Activated naive CD4-positive, alpha-beta T cell treated with Interleukin-2 at 50 U/mL for 16 hours (primary cell): ENCODE measurements at places on chromosomes 7 and 10.
A peak's percentile ranks its signal among the peaks of the same experiment; 100 is the strongest.

DNA sequence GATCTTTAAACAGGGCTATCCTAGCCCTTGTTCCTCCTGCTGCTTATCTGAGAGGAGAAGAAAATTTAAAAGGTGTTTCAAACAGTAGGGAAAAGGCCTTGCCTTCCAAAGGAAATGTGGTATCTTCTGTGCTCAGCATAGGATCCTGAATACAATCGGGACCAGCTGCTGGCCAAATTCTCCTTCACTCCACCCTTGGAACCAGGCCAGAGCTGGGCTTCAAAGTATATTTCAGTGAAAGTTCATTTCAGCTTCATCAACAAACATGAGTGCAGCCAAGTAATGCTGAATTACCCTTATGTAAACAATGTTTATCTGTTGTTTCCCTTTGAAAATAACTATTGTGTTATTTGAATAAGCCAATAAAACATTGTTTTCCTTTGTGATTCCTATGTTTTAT lies 146.5 kb upstream of the MEOX2 start:
- no peak for DNase-seq

DNA sequence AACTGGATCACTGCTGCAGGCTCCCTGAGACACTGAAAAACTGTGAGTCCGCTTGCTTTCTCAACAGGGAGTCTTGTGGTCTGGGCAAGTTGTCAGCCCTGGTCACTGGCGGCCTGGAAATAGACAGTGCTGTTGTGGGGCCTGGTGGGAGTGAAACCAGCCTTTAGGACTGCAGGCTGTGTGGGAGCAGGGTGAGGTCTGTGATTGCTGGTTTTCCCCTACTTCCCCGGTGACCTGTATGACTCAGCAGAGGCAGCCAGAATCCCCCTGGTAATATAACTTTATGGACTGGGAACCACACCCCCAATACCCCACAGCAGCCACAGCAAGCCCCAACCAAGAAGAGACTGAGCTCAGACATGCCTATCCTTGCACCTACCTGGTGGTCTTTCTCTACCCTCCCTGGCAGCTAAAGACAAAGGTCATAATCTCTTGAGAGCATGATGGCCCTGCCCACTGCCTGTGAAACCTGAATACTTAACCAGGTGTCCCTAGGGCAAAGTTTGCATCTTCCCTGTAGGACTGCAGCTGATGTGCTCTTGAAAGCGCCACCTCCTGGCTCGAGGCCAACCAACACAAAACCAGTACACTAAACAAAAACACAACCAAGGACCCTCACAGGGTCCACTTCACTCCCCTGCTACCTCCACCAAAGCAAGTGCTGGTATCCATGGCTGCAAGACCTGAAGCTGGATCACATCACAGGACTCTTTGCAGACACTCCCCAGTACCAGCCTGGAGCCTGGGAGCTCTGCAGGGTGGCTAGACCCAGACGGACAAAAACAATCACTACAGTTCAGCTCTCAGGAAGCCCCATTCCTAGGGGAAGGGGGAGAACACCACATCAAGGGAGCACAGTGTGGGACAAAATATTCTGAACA lies 7.2 kb upstream of the ADAM22 start:
- DNase-seq: no peak

- no peak for DNase-seq
Measured at GRCh38 chr10:76456197-76456596, 1024.8 kb downstream of the LRMDA start.

- peak; percentile 17 for DNase-seq
Measured at GRCh38 chr7:22549667-22550513, 49.9 kb upstream of the STEAP1B start.

DNA sequence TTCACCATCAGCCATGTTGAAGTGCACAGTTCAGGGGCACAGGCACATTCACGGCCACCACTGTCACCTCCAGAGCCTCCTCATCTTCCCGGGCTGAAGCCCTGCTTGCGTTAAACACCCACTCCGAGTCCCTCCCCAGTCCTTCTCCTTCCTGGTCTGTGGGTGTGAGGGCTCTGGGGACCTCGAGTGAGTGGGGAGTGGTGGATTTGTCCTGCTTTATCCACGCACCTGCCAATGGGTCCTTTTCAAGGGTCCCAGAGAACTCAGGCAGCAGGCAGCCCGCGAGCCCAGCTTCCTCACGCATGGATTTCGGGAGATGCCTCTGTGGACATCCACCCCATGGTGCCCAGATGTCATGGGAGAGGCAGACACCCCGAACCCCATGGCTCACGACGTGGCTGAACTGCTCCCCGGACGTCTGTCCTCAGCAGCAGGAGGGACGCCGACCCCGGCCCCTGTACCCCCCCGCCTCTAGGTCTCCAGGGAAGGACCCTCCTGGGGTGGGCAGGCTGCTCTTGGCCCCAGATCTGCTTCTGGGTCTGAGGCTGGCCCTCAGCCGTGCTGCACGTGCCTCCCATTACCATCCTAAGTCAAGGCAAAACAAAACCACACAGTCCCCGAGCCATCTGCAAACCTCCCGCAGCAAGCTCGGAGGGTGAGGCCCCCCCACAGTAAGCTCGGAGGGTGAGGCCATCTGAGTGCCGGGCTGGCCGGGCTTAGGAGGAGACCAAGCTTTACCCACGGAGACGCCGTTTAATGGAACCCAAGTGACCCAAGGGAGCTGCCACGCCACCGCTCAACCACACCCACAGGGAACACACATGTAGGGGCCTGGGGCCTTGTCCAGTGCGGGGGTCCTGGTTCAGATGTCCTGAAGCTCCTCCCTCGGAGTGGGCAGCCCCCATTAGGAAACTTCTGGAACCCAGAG lies 9.0 kb downstream of the CYP2W1 start:
- DNase-seq: no peak

GRCh38 chr7:157526913-157527634 lies 190.3 kb downstream of the DNAJB6 start:
- DNase-seq: no peak

GRCh38 chr7:50775836-50776235 lies 6.9 kb downstream of the GRB10 start:
- DNase-seq: no peak

DNA sequence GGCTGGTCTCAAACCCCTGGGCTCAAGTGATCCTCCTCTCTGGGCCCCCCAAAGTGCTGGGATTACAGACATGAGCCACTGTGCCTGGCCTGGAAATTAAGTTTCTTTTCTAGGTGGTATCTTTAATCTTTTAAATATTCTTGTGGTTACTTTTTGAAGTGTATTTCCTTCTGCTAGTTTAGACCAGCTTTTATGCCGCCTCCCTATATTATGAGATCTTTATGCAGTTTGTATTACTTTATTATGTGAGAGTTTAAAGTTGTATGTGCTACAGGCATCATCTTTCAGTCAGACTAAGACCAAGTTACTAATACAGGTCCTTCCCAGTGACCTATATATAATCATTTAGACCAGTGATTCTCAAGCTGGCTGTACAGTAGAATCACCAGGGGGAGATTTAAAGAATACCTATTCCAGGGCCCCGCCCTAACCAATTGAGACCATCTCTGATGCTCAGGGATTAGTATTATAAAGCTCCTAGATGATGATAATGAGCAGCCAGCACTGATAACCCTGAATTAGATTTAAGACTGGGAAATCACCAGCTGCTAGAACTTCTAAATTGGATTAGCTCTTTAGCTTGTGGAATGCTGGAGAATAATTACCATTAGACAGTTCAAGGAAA lies 11.3 kb downstream of the INPP5F start:
- no peak for DNase-seq

- DNase-seq: peak; percentile 15
Measured at GRCh38 chr7:133290676-133291333, 37.9 kb downstream of the EXOC4 start.

DNA sequence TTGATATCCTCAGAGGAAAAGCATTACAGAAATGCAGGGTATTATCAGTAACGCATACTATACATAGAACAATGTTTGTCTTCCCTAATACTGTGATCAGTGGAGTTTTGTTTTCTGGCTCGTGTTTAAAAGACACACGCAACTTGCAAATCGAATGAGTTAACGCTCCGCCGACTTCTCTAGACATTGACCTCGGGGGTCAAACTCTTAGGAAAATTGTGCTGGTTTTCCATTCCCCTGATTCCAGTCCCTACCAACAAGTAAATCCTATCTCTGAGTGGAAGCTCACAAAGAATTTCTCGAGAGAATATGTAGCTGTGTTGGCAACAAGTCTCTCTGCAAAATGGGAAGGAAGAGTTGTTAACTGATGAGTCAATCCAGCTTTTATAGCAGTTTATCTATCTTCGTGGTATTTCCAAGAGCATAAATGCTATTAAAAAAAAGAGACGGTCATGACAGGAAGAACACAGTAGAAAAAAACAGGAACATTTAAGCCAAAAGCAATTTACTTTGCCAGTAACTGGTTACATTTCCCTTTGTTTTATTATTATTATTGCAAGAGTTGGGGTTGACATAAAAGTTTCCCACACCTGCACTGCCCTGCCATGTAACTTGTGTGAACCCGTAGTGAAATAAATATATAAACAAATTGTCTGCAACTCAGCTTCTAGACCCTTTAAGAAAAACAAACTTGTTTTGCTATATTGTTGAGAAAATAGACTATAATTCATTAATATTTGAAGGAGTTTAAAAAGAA lies 144.4 kb downstream of the ARID5B start:
- no peak for DNase-seq

GRCh38 chr7:115094163-115094562 lies 172.3 kb downstream of the MDFIC start:
- DNase-seq: no peak

DNA sequence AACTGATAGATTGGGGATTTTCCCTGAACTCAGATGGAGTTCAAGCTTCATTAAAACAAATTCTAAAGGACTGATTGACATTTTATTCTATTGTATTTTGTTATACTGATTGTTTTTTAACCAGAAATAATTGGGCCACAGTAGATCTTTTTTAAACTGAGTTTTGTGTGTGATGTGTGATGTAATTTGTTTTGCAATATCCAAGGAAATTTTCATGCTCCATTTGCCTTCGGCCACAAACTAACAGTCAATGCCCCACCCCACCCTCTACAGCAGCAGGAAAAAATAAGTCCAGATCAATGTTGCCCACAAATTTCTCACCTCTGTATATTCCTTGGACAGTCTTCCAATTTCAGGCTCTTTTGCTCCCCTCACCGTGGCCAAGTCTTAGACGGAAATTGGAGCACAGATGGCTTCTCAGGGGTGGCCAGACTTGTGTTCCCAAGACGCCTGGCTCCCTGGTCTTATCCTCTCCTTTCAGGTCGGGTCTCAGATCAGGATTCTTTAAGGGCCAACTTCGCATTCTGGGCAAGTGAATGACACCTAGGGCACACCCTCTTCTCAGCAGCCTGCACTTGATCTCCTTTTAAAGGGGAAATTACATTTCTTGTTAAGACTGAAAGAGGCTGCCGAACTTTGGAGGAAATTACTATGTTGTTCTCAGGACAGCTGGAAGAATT lies at the start of gene SVOPL:
SVOPL (minus strand) TSS at position 506 of the 680 bp plus-strand sequence. CDS start 22,317 bp downstream, outside the sequence.
- no peak for DNase-seq

- DNase-seq: no peak
Measured at GRCh38 chr10:4786043-4786839, 39.8 kb upstream of the AKR1E2 start.

DNA sequence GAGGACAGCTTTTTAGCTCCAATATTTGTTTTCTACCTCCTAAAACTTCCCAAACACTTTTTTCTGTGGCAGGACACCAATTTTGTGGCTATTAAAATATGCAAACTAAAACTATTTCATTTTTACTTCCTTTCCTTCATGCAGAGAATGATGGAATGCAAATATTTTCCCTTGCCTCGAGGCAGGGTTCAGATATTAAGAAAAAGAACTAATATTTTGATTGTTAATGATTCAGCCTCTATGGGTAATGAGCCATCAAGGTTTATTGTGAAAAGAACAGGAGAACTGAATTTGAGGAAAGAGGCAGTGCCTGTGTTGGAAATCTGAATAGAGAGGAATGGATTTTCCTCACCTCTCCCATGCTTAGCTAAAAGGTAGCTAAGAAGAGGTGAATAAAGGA lies 43.1 kb upstream of the CASD1 start:
- no peak for DNase-seq

- no peak for DNase-seq
Measured at GRCh38 chr10:46225597-46225996, 61.2 kb upstream of the ANTXRL start.

DNA sequence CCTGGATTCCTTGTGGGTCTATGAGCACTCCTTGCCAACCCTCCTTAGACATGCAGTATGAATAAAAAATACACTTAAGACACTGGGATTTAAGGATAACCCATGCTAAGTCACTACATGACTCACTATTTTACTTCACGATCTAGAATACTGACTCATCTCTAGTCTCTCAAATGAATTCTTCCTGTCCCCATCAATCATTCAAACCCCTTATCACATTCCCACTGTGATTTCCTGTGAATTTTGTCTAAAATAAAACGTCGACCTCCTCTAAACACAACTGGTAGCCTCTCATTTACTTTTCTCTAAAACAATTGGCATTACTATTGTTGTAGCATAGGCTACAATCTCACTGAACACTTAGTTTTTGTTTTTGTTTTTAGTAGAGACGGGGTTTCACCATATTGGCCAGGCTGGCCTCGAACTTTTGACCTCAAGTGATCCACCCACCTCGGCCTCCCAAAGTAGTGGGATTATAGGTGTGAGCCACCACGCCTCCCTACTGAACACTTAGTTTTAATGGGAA lies 3.9 kb upstream of the IQUB start:
- DNase-seq: no peak

GRCh38 chr10:48531486-48531885 lies 73.4 kb downstream of the ARHGAP22 start:
- no peak for DNase-seq

DNA sequence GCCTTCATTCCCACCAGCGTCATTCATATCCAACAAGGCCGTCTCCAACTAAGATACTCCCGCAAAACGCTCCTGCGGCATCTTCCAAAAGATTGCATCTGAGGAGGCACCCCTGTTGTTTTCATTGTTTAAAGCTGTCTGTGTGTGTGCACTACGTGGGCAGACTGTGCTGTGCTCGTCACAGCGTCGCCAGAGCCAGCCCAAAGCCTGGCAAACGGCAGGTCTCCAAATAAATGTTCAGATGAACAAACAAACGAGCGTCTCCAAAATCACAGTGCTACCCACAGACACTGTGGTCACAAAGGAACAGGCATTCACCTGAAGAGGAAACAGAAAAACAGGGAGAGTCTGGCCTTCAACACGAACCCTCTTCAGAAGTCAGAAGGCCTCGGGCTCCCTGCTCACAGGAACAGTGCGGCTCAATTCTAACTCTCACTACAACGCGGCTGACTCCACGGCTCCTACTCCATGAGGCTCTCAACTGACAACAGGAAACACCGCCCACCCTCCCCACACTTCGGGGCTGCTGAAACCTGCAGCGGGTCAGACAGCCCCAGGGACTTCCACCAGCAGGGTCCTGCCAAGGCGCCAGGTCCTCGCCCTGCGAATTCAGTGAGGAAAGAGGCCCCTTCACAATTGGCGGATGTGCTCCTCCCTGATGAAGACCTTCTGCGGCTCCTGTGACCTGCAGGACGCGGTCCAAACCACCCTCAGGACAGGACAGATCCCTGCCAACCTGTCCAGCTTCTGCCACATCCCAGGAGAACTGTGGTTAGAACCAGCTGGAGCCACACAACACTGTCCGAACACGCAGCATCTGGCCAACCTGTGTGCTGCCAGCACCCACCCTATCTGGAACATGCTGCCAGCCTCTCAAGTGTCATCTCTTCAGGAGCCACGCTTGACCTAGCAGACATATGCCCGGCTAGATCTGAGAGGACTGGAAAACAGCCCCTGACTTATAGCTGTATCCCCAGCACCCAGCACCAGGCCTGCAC lies 36.1 kb downstream of the MAD1L1 start:
- DNase-seq: no peak
